GM12891 (cell line): ENCODE measurements at places on chromosomes 3 and 15.

- no peak for DNase-seq
Measured at GRCh38 chr15:88533376-88533775, 13.1 kb downstream of the DET1 start.

- no peak for DNase-seq
Measured at GRCh38 chr3:72279068-72279604, 494.2 kb upstream of the PROK2 start.

DNA sequence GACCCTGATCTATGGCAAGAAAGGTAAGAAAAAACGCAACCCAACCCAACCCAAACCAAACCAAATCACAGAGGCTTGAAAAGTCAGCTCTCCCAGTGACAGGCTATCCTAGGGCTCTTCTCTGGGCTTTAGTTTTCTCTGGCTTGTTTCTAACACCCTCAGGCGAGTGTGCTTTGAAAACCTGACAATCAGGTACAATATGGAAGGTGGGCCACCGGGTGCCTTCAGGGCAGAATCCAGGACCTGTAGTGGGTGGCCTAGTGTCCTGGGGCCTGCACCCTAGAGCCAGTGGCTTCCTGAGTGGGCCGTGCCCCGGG is 46.8 kb downstream of the BHLHE40 start:
- no peak for DNase-seq

DNA sequence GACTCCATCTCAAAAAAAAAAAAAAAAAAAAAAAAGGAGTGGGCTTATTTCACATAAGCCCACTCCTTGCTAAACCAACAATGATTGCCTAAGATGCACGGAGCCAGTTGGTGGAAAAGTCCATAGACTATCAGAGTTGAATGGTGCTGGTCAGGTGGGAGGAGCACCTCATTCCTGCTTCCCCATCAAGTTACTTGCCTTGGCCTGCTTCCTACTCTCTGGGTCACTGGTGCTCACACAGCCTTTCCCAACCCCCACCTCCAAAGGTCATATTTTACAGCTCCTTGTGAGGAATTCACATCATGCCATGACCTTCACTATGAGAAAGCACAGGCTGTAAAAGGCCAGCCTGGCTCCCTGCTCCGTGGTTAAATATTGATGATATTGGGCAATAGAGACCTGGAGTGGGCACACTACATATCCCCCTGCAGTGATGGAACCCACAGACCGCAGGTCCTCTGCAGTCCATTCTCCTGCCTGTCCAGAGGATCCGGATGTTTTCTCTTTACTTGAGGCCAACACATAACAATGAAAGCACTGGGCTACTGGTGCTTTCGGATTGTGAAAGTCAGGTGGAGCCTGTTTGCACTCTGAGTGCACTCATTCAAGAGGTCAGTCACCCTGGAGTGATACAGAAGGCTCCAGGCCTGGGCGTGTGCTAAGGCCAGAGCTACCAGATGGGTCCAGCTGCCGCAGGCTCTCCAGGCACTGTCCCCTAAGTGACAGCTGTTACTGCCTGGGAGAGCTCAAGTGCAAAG is at the start of gene SLC51B:
SLC51B (plus strand) TSS at position 664 of the 758 bp plus-strand sequence. CDS start 4,618 bp downstream, outside the sequence.
- DNase-seq = no peak

- DNase-seq = no peak
Measured at GRCh38 chr15:44694416-44694815, 16.7 kb downstream of the PATL2 start.

- no peak for DNase-seq
Measured at GRCh38 chr3:29852767-29853166, 571.9 kb downstream of the RBMS3 start.

- no peak for DNase-seq
Measured at GRCh38 chr3:196055683-196056270, 26.1 kb downstream of the TFRC start.

GRCh38 chr3:71277341-71277740 is 306.2 kb downstream of the FOXP1 start:
- DNase-seq = no peak

DNA sequence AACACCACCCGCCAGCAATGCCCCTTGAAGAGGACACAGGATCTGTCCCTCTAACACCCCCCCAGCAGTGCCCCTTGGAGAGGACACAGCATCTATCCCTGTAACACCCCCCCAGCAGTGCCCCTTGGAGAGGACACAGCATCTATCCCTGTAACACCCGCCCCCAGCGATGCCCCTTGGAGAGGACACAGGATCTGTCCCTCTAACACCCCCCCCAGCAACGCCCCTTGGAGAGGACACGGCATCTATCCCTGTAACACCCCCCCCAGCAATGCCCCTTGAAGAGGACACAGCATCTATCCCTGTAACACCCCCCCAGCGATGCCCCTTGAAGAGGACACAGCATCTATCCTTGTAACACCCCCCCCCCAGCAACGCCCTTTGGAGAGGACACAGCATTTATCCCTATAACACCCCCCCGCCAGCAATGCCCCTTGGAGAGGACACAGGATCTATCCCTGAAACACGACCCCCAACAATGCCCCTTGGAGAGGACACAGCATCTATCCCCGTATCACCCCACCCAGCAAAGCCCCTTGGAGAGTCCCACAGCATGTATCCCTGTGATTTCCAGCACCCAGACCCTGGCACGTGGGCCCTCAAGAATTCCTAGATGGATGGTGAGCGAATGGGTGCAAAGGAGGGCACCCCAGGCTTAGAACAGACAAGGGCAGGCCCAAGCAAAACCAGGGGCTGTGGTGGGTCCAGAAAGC is 26.9 kb downstream of the TNK2 start:
- DNase-seq = no peak

GRCh38 chr3:190166948-190167347 is 46.3 kb upstream of the P3H2 start:
- no peak for DNase-seq

DNA sequence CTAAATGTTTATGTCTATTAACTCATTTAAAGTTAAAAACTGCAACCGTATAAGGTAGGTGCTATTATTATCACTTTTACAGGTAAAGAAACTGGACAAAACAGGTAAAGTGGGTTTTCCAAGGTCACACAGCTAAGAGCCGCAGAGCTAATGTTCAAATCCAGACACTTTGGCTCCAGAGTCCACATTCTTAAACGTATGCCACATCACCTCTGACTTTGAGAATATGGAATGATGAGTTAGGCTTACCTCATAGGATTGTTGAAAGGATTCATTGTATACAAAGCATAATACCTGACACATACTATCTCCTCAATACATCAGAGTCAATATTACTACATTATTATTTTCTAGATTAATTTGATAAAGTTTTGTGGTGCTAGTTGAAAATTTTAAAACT is 240.9 kb upstream of the STT3B start:
- no peak for DNase-seq

- no peak for DNase-seq
Measured at GRCh38 chr15:25719101-25719985, 143.8 kb downstream of the ATP10A start.
